Naive B cell (primary cell): ENCODE measurements at places on chromosomes 11 and 22. TPM values are rescaled to one million over a fixed set of nuclear protein-coding genes. Genes with fewer than 3 reads are reported as not detected.

DNA sequence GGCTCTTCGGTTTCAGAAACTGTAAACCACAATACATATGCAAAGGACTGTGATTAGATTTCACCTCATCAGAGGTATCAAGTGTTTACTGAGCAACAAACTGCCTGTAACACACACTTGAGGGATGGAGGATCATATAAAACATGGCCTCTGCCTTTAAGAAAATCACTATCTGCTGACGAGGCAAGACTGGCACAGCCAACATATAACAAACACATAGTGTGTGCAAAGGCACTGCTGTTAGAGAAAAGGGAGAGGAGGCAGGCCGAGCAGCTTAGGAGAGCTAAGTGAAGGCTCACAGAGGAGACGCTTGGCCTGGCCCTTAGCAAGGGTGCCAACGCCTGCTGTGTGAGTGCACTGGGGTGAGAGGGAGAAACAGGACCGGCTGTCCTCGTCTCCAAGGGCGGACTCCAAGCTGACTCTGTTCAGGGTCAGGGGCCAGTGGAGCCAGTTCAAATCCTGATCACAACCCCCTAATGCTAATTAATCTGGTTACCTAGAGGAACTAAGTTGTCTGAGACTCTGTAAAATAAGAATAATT is 48.2 kb downstream of the LRFN4 start:
- DNase-seq = no peak

- no peak for DNase-seq
Observed at GRCh38 chr11:125869521-125869920, 17.9 kb upstream of the HYLS1 start.

NLRP14 gene
- not detected for polyA plus RNA-seq

DNA sequence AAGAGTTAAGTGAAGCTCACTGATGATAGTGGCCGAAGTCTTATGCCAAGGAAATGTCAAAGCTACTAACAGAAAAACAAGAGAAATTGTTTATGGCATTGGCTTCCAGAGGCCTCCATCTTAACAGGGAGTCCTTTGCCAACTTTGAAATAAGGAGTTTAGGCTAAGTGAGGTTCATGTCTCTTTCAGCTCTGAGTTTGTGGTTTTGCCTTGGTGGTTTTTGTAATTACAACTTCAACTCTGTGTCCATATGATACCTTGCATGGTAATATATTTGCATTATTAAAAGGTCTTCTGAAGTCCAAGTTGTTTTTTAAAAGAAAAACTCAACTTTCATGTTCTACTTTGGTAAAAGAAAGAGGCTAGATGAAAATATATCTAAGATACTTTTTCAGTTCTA is 31.4 kb upstream of the ANO5 start:
- no peak for DNase-seq

GGTLC2 gene
- not detected for polyA plus RNA-seq

SLC22A9 gene
- polyA plus RNA-seq = not detected

HIC2 gene
- 1.3 TPM for polyA plus RNA-seq

DNA sequence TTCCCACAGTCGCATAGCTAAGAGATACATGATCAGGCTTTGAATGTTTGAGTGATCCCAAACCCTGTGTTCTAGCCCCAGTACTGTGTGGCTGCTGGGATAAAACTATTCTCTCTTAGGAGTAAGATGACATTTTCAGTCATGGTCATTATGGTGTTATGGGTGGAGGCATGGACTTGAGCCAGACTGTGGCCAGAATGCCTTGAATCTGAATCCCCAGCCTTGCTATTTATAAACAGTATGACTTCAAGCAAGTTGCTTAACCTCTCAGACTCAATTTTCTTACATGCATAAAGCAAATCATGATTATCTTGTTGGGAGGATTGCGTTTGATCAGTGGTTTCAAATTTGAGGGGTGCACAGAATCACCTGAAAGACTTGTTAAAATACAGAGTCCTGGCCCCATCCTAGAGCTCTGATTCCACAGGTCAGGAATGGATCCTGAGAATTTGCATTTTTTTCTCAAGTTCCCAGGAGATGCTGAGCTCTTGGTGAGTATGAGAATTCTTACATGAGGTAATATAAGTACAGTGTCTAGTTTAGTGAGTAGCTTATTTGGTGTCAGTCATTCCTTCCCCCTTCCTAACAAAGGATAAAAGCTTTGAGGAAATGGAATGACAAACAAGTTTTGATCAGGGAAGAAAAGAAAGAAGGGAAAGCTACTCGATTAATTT is 571.7 kb downstream of the METTL15 start:
- no peak for DNase-seq

DNA sequence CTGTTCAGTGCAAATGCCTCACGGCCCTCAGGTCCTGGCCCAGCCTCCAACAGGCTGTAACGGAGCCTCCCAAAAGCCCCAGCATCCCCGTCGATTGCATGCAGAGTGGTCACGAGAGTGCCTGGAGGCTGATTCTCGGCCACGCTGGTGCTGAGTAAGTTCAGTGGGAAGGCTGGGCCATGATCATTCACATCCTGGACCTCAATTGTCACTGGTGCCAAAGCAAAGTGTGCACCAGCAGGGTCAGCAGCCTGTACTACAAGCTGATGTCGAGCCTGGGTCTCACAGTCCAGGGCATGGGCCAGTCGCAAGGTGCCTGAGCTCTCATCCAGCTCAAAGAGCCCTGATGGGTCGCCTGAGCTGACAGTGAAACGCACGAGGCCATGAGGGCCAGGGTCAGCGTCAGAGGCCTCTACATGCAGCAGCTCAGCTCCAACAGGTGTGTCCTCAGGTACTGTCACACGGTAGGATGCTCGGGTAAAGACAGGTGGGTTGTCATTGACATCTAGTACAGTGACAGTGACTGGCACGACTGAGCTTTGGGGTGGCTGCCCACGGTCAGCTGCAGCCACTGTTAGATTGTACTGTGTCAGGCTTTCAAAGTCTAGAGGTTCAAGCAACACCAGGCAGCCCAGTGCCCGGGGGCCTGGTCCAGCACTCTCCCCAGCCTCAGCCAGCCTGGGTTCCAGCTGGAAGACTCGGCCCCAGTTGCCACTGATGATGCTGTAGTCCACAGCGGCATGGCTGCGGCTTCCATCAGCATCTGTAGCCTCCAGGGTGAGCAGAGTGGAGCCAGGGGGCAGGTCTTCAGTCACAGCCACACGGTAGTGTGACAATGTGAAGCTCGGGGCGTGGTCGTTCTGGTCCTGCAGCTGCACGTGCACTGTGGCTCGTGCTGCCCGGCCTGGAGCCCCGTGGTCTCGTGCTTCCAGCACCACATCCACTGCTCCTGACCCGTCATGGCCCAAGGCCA is 4.5 kb upstream of the TPP1 start:
- DNase-seq = no peak

DNA sequence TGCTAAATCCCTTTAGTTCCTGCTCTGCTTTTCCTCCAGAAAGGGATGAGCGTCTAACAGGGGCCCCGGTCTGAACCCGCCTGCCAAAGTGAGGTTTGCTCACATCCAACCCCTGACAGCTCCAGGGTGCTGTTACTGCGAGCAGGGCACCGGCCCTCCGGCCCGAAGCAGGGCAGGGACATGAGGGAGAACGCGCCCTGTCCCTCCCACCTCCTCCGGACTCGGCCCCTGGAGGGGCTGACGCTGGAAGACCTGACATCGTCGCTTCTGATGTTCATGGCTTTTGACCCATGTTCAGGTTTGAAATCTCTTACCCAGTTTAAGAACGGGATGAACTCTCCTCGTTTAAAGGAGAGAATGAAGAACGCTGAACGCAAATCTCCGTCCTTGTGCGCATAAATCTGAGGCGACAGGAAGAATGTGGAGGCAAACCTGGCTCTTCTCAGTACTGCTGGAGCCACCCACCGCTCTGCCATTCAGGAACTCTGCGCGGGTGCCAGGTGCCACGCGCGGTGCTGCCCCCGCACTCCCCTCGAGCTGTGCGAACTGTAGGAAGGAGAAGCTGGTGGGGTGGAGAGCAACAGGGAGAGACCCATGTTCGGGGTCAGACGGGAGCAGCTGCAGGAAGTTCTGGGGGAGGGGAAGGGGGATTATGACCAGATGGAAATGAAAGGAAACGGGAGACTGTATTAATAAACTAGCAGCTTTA is 826 bp upstream of the EEF1G start:
- DNase-seq = no peak

FOLH1 gene
- not detected for polyA plus RNA-seq

DNA sequence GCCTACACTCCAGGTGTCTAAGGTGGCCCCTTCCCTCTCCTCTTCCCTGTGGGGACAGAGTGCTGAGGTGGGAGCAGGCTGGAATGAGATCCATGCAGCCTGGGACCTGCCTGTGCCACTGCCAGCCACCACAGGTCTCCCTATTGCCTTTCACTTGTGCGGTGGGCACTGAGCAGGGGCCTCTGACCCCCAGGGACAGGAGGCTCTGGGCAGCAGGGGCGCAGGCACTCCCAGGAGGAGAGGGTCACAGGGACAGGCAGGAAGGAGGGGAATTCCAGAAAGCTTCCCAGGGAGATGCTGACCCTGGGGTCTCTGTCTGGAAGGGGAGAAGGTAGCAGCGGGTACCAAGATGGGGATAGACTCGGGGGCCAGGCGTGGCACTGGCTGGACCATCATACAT is 228.5 kb upstream of the B3GAT1 start:
- no peak for DNase-seq

DNA sequence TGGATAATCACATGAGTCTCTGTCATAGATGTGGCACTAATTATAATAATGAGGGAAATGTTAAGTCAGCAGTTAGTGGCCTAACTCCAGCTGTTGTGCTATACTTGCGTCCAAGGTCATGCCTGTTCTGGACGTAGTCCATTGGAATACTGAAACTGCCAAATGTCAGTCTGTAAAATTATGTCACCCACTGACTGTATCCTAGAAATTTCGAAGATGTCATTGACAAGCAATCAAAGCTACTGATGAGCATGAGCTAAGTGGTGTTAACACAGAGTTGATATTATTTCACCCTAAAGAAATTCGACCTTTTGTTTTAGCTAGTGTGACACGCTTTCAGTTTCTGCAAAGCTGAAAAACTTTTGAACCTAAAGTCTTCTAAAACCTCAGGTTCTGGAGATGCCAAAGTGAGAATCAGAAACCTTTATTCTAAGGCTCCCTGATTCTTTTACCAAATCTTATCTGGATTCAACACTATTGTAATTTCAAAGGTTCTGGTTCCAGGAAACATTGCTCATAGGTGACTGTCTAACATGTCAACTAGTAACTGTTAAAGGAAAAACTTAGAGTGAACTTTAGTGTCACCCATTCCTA is 14.9 kb upstream of the ME3 start:
- no peak for DNase-seq

OR51E1 gene
- polyA plus RNA-seq = not detected

DNA sequence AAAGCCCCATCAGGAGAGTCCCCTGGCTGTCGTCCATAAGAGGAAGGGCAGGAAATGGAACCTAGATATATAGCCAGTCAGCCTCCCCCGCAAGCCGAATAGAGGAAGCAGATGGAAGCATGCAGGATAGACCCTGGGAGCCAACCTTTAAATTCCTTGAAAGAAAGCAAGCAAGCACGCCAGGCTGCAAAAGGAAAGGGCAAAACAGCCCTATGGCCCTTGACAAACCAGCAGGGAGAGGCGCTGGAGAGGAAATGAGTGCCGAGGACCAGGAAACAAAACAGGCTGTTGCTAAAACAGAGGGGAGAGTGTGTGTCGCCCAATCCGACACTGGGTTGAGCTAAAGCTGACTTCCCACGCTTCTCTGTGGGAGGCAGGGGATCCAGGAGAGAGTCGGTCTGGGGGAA is 203.5 kb upstream of the MTNR1B start:
- DNase-seq = no peak

PLAAT5 gene
- not detected for polyA plus RNA-seq

TRPT1 gene
- polyA plus RNA-seq = 89.0 TPM

GRCh38 chr11:105298630-105299029 is 159.1 kb upstream of the CARD18 start:
- DNase-seq = no peak

- DNase-seq = no peak
Observed at GRCh38 chr11:116331381-116331780, 441.4 kb downstream of the BUD13 start.

- no peak for DNase-seq
Observed at GRCh38 chr22:22940961-22941605, 53.5 kb downstream of the IGLL5 start.

- DNase-seq = no peak
Observed at GRCh38 chr11:76661834-76662434, 8.6 kb downstream of the LRRC32 start.

LRRC75B gene
- polyA plus RNA-seq = not detected

DNA sequence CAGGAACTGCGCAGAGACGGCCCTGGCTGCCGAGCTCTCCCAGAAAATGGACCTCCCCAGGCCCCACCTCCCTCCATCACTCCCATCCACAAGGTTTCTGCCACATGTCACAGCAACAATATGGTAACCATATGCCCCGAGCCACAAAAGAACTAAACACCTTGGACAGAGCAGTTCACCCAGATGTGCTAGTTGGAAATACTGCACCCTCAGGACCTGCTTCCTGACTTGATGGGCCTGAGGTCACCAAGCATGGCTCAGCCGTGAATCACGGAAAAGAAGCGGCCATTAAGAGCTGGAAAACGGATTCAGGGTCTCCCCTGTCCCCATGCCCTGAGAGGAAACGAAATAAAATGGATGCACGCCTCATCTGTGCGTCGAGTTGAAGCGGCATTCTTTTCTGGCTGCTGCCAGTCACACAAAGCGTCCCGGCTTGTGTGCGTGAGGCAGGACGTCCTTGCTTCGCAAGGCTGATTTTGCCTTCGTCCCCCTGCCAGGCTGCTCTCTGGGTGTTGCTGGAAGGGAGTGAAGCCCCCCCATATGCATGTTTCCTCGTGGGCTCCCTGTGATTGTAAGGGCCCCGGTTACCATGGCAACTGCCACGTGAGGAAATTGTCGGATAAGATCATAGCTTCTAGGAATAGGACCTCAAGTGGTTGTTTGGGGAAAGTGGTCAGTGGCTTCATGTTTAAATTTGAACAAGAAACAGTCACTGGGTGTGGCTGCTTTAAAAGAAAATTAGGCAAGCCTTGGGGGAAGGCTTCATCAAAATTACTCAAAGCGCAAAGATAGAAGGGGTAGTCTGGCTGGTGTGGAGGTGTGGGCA is 51.7 kb downstream of the FLI1 start:
- no peak for DNase-seq

DNA sequence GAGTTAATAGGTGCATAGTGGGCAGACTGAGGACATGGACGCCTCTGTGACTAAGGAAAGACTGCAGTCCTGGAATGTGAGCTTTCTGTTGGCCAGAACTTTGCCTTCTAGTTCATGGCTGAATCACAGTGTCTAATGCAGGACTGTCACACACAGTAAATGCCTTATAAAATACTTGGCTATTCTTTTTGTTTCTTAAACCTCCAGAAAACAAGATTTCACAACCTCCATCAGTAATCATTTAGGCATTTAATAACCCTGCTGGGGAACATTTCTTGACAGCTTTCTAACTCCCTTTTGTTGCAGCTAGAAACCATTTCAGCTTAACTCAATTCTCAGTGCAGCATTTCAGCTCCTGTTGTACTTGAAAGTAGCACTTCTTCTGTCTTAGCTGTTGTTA is 335.8 kb upstream of the DDI1 start:
- DNase-seq = no peak

- DNase-seq = no peak
Observed at GRCh38 chr22:19477321-19478044, 1.5 kb downstream of the UFD1 start.

APOBEC3B gene
- polyA plus RNA-seq = 1.0 TPM

CATSPER1 gene
- polyA plus RNA-seq = not detected

PATE4 gene
- polyA plus RNA-seq = not detected

SHISAL1 gene
- polyA plus RNA-seq = not detected
